Pulmonary artery endothelial cell (primary cell): ENCODE measurements at places on chromosomes 1 and 21. TPM values are rescaled to one million over a fixed set of nuclear protein-coding genes. Genes with fewer than 3 reads are reported as not detected.

The TAF12 gene
- 35.3 and 36.9 TPM in 2 replicates for total RNA-seq

The C1orf94 gene
- not detected in 2 replicates for total RNA-seq

The TRIM17 gene
- not detected in 2 replicates for total RNA-seq

The SMCP gene
- not detected in 2 replicates for total RNA-seq
